T-helper 2 cell treated with Interferon-gamma antibody and Interleukin-4, amounts not matched to agents 5 μg/mL and 100 μg/mL, for 36 hours (primary cell): ENCODE measurements at places on chromosomes 7 and 10.
A peak's percentile ranks its signal among the peaks of the same experiment; 100 is the strongest.

GRCh38 chr10:79298403-79299244 is 48.6 kb upstream of the PPIF start:
- peak; percentile 73 for DNase-seq

DNA sequence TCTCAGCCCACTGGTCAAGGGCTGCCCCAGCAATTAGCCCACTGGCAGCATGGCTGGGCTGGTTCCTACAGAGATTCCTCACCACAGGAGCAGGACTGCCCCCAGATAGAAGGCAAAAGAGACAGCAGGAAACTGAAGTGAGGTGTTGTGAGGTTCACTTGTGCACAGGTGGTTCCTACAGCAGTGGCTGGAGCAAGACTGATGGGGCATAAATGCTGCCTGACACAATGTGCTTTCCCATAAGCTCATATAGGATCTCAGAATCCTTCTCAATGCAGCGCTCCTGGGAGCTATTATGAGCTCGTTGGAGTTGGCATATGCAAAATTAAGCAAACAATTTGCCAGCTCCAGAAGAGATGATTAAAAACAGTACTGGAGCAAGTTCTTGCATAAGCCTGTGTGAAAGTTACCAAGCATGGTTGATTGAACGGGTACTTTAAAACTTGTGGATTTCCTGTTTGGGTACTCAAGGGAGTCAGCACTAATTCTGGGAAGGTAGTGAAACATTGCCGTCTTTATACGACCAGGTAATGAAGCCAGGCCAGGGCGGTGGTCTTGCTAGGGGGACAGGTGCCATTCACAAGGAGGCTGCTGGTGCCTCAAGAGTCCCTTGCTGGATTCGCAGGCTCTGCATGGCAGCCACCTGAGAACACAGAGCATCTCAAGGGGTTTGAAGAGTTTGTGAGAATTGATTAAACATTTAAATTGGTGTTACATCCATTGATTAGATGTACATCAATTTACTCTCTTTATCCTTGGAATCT is 20.3 kb upstream of the PRKCQ start:
- DNase-seq = no peak

GRCh38 chr7:142200206-142200605 is 57.7 kb downstream of the PRSS58 start:
- DNase-seq = no peak

- no peak for DNase-seq
Observed at GRCh38 chr7:85392326-85392725, 205.5 kb upstream of the SEMA3D start.

DNA sequence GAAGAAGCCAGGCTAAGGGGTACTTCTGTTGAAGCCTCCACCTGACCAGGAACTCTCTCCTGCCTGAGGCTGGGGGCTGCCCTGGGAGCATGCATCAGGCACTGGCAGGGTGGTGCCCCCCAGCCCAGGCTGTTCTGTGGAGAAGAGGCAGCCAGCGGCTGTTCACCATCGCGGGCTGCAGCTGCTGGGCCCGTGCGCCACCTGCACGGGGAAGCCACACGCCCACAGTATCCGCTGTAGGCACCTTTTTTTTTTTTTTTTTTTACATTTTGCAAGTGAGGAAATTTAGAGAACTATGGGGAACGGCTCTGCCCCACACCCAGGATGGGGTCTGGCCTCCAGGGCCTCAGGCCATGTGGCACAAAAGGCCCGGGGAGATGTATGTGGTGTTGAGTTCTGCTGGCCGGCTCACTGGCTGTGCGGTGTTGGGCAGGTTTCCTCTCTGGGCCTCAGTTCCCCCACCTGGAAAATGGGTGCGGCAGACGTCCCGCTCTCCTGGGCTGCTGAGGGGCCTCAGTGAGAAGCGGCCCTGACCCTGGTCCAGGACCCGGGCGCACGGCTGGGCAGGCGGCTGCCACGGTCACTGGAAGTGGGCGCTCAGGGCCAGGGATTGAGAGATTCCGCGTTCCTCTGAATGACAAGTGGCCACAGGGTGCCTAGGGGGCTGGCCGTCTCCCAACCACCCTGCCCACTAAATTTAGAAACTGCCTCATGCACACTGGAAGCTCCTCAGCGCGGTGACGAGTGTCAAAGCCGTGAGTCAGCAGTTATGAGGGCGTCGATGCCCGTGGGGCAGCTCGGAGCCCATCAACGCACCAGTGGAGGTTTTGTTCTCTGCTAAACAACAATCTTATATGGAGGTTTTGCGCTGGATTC is 8.8 kb upstream of the INTS1 start:
- DNase-seq = no peak

DNA sequence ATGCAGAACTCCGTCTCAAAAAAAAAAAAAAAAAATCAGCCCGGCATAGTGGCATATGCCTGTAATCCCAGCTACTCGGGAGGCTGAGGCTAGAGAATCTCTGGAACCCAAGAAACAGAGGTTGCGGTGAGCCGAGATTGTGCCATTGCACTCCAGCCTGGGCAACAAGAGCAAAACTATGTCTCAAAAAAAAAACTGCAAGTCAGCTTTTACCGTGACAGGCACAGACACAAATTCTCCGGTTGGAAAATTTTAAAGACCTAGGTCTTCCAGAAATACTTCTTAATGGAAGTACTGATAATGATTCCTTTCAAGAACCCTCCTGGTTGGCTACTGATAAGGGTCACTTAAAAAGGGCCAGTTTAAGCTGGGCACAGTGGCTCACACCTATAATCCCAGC is 19.4 kb upstream of the ARPC1B start:
- no peak for DNase-seq

GRCh38 chr7:92641921-92642511 is 51.8 kb upstream of the FAM133B start:
- DNase-seq = peak; percentile 85

DNA sequence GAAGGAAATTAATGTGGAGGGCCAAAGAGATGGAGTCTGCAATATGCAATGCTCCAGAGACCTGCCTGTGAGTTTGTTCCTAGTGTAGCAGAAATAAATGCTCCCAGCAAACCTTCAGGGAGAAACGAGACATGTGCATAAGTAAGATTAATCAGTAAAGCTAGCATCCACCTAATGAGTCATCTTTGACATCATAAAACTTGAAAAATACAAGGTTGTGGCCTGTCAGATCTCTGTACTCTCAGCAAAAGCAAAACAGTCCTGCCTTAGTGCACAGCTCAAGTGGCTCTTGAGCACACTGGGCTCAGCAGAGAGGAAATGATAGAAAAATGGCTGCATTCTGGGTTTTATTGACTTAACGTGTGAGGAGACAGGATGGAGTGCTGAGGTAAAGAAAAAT is 32.5 kb upstream of the ERCC6 start:
- DNase-seq = no peak

- DNase-seq = peak; percentile 30
Observed at GRCh38 chr7:50262916-50263690, 41.4 kb upstream of the IKZF1 start.

DNA sequence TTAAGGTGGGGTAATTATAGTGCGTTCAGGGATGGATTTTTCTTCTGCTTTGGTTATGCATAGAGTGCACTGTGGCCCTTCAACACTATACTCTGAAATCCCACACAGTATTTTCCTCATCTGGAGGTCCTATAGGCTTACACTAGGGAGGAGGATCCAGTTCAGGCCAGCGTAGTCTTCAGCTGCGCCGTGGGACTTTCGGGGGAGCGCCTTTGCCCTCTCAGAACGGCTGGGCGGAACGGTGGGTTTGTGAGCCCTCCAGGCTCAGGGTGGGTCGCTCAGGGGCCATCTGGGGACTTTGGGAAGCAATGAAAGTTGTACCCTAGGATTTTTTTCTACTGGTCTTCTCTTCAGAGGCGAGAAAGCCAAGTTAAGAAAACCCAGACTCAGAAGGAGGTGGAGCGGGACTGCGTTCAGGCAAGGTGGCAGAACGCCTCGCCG is 652 bp upstream of the VPS26A start:
- no peak for DNase-seq

- no peak for DNase-seq
Observed at GRCh38 chr7:137960020-137960419, 41.9 kb downstream of the CREB3L2 start.

DNA sequence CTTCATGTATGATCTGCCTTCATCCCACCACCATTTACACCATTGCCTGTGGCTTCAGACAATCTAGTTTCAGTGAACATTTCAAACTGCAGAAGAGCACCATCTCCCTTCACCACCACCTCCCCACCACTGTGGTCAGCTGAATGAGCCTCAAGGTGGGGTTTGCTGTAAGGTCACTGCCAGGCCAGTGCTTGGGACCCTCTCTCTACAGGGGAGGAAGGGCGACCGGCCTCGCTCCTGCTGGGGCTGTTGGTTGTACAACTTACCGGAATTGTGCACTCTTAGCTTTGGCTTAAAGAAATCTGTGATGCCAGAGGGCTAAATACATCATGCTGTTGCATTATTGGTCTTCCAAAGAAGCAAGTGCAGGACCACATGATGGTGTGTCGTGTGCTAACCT is 26.6 kb downstream of the PFKP start:
- no peak for DNase-seq

- no peak for DNase-seq
Observed at GRCh38 chr10:123583639-123584418, 82.3 kb upstream of the GPR26 start.

DNA sequence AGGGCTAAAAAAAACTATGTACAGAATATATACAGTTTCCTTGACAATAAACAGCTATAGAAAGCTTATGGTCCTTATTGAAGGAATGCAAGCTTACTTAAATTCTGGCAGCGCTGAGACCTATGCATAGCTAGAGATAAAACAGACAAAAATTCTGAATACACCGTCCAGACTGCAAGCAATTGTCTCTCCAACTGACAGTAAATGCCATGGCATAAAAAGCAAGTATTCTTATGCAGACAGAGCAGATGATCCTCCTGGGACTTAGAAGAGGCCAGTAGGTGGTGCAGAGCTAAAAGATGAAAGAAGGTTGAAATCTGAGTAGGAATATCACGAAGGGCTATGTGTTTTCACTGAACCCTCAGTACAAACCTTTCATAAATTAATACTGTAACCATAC is 157.0 kb upstream of the CACNA2D1 start:
- no peak for DNase-seq

DNA sequence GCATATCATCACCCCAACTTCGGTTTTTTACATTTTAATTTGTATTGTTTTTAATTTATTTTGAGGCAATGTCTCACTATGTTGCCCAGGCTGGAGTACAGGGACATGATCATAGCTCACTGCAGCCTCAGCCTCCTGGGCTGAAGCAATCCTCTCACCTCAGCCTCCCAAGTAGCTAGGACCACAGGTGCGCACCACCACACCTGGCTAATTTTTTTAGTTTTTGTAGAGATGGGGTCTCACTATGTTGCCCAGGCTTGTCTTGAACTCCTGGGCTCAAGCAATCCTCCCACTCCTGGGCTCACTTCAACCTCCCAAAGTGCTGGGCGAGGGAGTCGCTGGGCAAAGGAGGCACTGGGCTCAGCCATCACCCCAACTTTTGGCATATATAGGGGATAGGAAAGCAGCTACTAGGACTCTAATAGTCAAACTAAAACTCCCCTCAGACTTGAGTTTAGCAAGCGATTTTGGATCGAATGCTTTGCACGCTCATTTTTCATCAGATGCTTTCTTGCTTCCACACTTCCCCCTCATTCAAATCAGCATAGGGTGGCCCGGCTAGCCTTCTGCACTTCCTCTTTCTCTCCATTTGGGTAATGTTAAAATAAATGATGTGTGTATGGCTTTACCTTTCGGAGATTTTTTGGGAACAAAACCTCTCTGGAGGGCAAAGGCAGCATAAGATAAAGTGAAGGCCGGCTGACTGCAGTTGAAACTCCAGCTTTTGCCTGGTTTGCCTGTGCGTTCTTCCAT is 20.8 kb upstream of the NMT2 start:
- no peak for DNase-seq

DNA sequence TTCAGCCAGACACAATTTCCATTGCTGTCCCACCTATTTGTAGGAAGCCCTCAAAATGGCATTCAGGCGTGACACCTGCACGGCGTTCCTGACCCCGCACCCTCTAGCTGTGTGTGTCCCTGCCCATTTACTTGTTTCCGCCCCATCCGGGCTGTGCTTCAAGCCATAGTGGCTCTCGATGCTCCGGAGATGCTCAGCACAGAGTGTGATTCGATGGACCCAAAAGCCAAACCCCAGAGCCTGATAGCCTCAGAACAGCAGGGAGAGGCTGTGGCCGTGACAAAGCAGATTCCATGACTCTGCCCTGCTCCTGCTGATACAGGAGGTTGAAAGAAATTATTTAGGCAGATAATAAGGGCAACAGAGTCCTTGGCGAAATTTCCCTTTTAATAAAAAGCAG is 13.4 kb downstream of the BUD31 start:
- DNase-seq = no peak

GRCh38 chr7:44140341-44140740 is 791 bp downstream of the MYL7 start:
- no peak for DNase-seq

- DNase-seq = no peak
Observed at GRCh38 chr7:156479596-156479995, 161.0 kb upstream of the RNF32 start.

DNA sequence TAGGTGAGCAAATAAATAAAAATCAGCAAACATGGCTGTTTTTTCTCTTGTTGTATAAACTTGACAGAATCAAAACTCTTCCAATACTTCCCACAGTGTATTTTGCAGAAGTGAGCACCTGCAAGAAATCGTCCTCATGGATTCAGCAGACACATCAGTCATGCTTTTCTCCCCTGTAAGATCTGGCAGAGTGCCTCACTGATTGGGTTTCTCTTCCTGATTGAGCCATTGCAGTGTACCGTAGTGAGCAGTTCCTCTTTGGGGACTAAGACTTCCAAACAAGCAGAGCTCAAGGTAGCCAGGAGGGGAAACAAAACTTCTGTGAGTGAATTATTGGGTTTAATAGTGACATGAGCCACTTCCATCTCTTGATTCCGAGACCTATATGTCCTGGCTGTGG is 2.2 kb upstream of the CCDC3 start:
- DNase-seq = no peak

DNA sequence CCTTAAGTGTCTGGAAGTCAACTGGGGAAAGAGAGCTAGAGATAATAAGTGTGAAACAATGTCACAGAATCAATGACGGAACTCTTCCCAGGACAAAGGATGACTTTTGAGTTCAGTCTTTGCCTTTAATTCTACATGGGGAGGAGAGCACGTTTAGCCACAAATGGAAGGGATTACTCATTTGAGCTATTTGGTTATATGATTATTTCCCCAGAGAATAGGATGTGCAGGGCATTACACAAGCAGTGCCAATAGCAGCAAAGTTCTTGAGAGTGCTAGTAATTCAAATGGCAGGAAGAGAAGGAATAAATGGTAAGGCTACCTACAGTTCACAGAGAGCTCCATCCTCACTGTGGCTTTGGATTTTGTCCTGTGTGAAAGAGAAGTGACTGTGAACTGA is 6.0 kb downstream of the EGFR start:
- DNase-seq = no peak

DNA sequence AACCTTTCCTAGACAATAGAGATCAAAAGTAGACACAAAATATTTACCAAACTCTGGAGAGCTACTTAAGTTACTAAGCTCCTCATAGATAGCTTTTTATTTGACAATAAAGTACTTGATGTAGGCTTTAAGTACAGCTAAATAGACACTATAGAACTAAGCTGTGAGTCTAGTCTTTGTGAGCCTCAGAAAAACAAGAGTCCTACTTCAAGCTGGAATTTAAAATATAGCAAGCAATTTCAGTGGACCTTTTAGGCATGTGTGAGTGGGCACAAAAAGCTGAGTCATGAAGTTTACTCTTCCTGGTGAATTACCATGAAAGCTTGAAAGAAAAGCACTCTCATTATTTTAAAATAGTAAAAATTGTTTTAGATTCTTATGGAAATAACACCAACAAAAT is 76.1 kb downstream of the ADD3 start:
- no peak for DNase-seq
